Transverse colon (tissue), 4 donors: ENCODE measurements at places on chromosomes 2 and 18. TPM values are rescaled to one million over a fixed set of nuclear protein-coding genes. Genes with fewer than 3 reads are reported as not detected.

- H3K27ac ChIP-seq: peak overlapping the region; percentile 46
- peaks cover 17% of the 10 kb centered on the region for H3K4me1 ChIP-seq
Observed at GRCh38 chr2:173999272-173999671, 34.1 kb upstream of the SP3 start.

The GTF3C2 gene
- total RNA-seq: 55.7 TPM

The LYPD1 gene
- 0.32 TPM for total RNA-seq

DNA sequence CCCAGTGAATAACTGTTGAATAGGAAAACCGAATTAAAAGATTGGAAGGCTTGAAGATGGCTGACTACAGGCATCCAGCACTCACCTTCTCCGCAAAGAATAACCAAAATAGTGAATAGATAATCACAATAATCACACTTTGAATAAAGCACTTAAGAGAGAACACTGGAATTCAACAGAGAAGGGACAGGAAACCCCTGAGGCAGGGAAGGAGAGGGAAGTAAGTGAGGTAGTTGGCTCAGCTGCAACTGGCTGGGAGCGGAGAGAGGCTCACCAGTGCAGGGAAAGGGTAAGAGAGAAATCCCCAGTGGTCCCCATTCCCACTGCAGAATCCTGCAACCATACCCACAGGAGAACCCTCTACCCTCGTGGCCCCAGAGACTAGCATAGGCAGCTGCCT is 246.6 kb upstream of the NCKAP5 start:
- H3K27ac ChIP-seq: no peak overlapping the region
- no peaks in the 10 kb centered on the region for H3K4me1 ChIP-seq
- DNase-seq: no peak
- H3K27me3 ChIP-seq: no peaks in the 10 kb centered on the region
- no peaks in the 10 kb centered on the region for H3K36me3 ChIP-seq
